ENCODE measurements at places on chromosomes 4 and X.

GRCh38 chr4:186264660-186265059 is 1.3 kb upstream of the F11 start:
- DNase-seq = no peak

DNA sequence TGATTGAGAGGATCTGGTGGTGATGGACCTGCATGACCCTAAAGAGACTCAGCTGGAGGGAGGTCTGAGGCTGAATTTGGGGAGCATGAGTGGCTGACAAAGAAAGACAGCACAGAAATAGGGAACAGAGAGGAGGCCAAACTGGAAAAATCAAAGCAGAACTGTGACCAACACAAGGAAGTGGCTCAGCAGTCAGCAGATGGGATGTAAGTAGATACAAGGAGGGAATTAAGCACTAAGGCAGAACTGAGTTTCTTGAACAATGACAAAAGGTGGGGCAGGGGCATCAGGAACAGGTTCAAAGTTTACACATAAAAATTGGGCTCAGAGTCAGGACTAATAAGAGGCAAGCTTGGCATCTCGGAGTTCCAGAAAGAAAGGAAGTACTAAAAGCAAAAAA is 144.3 kb upstream of the KLF3 start:
- no peak for DNase-seq

- peak; percentile 63 for DNase-seq
Observed at GRCh38 chr4:147195386-147195785, 249.7 kb upstream of the TTC29 start.

- no peak for DNase-seq
Observed at GRCh38 chr4:7342223-7343080, 92.3 kb downstream of the PSAPL1 start.

- DNase-seq = no peak
Observed at GRCh38 chrX:14509325-14510057, 19.8 kb upstream of the GLRA2 start.

GRCh38 chrX:86039625-86040568 is 7.5 kb downstream of the CHM start:
- DNase-seq = no peak

- no peak for DNase-seq
Observed at GRCh38 chrX:23904096-23904495, 3.6 kb downstream of the APOO start.

GRCh38 chr4:184815046-184815877 is 10.5 kb downstream of the ACSL1 start:
- peak; percentile 45 for DNase-seq

Measured in fibroblast of skin of right biceps (primary cell).